ENCODE measurements at places on chromosomes 11 and 22.
A peak's percentile ranks its signal among the peaks of the same experiment; 100 is the strongest.

- DNase-seq, result no peak
These were observed 31.1 kb downstream of the RPL3 start for GRCh38 chr22:39288135-39288898.

DNA sequence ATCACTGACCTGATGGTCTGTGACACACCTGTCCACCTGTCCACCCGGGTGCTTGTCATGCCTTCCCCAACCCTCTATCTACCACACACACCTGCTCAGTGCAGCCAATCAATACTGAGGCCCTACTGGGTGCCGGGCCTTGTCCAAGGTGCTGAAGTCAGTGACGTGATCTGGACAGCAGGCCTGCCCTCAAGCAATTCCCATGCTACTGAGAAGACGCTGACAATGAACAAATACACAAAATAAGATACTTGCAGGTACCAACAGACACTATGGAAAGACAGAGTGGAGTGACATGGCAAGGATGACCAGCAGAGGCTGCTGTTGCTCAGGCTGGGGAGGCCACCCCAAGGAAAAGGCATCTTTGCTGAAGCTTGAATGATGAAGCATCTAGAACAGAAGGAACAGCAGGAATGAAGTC lies 21.2 kb downstream of the PLAAT3 start:
- DNase-seq, result peak; percentile 14

DNA sequence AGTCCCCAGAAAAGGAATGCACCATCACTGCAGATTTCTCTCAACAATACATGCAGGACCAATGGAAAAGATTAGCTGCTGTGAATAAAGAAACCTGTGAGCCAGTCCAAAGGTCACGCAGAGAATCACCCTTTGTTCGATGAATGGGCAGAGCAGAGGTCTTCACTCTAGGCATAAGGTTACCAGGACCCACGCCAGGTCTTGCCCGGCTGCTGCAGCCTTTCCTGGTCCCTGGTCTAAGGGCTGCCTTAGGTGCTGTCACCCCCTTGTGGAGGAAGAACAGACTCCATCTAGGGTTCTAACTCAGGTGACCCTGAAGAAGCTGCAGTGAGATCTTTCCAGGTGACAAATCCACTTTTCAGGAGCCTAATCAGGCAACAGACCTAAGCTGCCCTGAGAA lies 29.0 kb upstream of the NAP1L4 start:
- DNase-seq, result no peak

- DNase-seq, result no peak
These were observed 605 bp upstream of the FDX1 start for GRCh38 chr11:110428956-110429730.

DNA sequence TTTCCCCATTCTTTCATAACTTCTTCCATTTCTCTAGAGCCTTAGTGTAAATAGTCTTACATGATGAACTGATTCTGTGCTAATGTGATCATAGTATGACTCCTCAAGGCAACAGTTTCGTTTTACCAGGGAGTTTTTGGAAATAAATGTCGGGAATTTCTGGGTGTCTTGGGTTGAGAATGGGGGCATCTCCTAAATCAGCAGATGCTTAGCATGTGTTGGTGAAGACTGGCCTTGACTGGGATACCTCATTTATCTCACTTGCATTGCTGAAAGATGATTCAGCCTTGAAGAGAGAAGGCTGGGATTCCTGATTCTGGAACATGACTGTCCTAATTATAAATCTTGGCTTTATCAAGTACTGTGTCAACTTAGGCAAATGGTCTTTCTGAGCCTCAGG lies 115.7 kb upstream of the C11orf87 start:
- DNase-seq, result no peak

GRCh38 chr11:75386942-75387630 lies 12.2 kb upstream of the RPS3 start:
- no peak for DNase-seq

DNA sequence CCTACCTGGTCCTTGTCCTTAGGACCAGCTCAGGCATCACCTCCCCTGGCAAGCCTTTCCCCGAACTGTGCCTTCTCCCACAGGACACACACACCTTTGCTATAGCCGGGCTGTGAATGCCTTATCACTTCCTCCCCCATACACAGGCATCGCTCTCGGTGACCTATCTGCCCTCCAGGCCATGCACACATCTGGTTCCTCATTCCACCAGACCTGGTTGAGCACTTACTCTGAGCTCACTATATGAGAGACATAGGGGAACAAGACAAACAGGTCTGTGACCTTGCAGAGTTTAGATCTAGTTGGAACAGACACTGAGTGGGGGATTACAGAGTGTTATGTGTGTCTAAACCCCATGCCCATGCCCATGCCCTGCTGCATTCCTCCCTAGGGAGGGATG lies 3.1 kb upstream of the BCR start:
- no peak for DNase-seq

GRCh38 chr11:46338636-46338987 lies 8.7 kb upstream of the DGKZ start:
- no peak for DNase-seq

GRCh38 chr11:60957188-60957587 lies 5.2 kb upstream of the SLC15A3 start:
- no peak for DNase-seq

DNA sequence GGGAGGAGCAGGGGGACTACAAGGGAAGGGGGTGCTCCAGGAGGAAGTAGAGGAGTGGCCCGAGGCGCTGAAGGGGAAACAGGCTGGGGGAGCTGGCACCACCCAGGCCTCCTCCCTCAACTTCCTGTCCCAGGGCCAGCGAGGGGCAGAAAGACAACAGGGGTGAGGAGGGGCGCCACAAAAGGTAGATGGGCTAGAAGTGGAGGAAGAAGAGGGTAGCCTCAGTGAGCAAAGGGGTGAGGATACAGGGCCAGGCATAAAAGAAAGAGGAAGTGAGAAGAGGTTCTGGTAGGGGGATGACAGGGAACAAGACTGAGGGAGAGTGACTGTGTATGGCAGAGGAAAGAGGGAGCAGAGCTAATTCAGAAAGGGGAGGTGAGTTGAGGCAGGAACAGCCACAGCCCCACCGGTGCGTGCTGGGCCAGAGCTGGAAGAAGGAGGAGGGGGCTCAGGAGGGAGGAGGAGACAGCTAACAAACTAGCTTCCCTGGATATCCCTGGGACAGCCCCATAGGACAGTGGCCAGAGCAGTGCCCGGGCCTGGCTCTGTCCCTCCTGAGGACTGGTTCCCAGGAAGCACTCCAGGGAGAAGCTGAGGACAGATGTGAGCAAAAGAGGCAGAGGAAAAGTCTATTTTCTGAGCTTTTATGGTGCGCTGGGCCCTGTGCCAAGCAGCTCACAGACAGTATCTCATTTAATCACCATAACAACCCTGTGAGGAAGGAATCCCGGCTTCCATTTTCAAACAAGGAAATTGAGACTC lies 8.5 kb downstream of the DCHS1 start:
- peak; percentile 72 for DNase-seq

- no peak for DNase-seq
These were observed 23.8 kb upstream of the TOLLIP start for GRCh38 chr11:1333091-1333772.

GRCh38 chr11:124763156-124763947 lies 1.3 kb upstream of the ESAM start:
- peak; percentile 51 for DNase-seq

GRCh38 chr11:122069707-122070360 lies 46.2 kb downstream of the BLID start:
- DNase-seq, result no peak

- no peak for DNase-seq
These were observed 88.3 kb downstream of the EFCAB6 start for GRCh38 chr22:43723816-43724215.

DNA sequence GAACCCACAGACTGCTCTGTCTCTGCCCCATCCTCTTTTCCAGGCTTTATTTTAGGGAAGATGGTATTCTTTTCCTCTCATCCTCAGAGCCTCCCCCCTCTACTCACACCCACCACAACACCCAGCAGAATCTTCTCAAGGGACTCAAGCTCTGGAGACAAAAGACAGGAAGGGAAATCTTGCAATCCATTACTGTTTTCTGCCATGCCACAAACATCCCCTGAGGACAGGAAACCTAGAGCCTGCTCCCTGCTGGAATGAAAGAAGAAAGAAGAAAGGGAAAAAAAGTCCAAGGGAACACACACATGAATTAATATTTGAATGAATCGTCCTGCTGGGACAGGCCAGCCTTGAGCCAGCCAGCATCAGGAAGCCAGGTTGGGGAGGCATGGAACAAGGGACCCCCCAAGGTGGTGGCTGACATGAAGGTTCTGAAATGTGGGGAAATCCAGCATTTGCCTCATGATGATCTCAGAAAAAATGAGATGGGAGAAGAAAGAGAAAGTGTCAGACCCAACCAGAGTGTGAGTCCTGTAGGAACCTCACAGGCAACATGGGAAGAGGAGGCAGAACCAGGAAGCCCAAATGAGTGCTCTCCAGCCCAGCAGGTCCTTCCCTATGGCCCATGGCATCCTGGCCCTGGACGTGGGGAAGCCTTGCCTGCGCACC lies 34.0 kb downstream of the SLCO2B1 start:
- DNase-seq, result no peak

GRCh38 chr11:23789200-23789853 lies 707.5 kb upstream of the LUZP2 start:
- DNase-seq, result no peak

- no peak for DNase-seq
These were observed 4.0 kb downstream of the AIFM3 start for GRCh38 chr22:20970939-20971657.

DNA sequence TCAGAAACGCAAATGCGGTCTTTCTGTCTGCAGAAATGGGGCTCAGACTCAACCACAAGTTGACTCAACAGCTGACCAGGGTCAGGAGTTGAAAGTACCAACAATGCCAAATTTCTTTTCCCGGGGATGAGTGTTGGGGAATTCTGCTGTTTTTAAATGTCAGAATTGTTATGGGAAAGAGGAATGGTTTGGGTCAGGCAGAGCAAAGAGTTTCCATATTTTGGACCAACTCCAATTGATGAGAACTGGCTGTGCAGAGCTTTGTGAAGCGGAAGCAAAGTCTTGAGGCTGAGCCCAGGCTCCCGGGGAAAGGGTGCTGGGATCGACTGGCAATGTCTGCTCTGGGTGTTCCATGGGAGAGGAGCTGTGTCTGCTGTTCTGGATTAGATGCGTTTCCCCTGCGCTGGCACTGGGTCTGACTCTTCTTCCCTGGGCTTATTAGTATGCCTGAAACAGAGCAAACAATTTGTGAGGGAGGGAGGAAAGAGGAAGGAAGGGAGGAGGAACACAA lies 36.2 kb downstream of the TXN2 start:
- no peak for DNase-seq

GRCh38 chr11:93611836-93612677 lies 49.4 kb upstream of the CEP295 start:
- peak; percentile 52 for DNase-seq

DNA sequence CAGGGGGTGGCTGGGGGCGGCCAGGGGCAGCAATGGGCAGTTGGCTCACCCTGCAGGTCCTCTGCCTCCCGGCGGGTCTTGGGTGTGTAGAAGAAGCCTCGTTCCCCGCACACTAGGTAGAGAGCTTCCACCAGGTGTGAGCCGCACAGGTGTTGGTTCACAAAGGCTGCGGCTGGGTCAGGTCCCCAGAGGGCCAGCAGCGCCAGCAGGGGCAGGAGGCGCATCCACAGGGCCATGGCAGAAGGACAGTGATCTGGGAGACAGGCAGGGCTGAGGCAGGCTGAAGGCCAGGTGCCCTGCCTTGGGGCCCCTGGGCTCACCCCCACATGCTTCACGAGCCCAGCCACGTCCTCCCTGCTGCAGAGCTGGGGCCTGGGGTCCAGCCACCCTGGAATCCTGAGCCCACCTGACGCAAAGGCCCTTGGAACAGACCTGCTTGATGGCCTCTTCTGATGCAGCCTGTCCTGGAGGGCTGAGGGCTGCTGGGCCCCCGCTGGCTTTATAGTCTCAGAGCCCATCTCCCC lies at the start of gene INS:
TSS of gene INS (minus strand) at position 474 of the 524 bp plus-strand sequence. CDS start at position 236, 238 bp downstream.
- DNase-seq, result no peak

GRCh38 chr11:6705905-6706535 lies 22.9 kb upstream of the MRPL17 start:
- DNase-seq, result peak; percentile 43

DNA sequence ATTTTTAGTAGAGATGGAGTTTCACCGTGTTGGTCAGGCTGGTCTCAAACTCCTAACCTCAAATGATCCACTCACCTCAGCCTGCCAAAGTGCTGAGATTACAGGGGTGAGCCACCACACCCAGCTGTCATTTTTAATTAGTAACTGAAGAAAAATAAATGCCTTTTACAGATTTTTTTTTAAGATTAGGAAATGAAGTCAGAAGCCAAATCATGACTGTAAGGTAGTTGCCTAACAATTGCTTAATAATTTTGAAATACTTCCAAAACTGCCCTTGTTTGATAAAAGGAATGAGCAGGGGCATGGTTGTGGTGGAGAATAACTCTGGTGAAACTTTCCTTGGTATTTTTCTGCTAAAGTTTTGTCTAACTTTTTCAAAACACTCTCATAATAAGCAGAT lies 98.9 kb upstream of the SLC5A12 start:
- no peak for DNase-seq

DNA sequence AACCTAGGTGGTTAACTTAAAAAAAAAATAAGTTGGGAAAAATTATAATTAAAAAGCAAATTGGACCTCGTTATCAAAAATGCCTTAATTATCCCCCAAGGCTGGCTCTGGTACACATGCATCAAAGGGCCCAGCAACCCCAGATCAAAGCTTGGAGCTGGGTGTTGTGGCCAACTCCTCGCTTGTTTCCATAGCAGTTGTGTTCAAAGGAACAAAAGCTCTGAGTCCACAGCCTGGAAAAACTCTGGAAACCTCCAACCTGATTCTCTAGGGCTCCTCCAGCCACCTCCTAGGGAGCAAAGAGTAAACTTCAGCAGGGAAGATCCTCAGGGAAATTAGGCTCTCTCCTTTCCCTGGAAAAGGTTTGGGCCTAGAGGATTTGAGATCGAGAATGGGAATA lies 149.4 kb downstream of the NXPE2 start:
- DNase-seq, result no peak

DNA sequence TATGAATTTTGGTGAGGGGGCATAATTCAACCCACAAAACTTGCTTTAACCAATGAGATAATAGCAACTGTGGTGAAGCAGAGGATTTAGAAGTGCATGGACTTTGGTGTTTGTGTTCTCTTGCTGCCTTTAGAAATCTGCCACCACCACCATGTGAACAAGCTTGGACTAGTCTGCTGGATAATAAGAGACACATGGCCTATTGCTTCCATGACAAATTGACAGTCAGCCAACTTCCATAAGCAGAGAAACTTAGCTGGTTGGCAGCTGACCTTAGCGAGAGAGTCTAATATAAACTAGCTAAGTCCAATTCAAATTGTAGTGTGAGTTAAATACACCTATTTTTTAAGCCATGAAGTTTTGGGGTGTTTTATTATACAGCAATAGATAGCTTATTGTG lies 482.1 kb upstream of the ANO5 start:
- no peak for DNase-seq

GRCh38 chr11:31819621-31820437 lies 8.7 kb upstream of the PAX6 start:
- DNase-seq, result no peak
